ENCODE measurements at places on chromosomes 4 and X.

GRCh38 chrX:50813843-50814661 lies at the start of gene SHROOM4:
Gene SHROOM4, minus strand, starts transcription at chrX:50814194. Its CDS starts 176 bp downstream, at chrX:50814018.
- DNase-seq, result no peak

DNA sequence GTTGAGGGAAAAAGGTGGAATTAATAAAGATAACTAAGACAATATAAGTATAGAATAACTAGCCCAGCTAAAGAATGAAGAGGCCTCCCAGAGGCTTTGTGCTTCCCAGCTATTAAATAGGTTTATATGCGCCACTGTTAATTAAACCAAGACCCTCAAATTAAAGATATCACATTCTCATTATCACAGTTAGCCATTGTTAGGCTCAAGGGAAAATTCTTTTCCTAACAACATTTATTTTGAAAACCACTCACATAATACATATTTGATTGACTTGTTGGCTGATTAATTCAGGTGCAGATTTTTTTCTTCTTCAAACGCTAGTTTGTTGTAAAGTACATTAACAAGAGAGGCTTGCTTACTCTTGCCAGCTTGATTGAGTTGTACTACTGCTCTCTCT lies 216.8 kb upstream of the TRAM1L1 start:
- DNase-seq, result no peak

- no peak for DNase-seq
Observed at GRCh38 chrX:9515489-9515888, 50.6 kb downstream of the TBL1X start.

DNA sequence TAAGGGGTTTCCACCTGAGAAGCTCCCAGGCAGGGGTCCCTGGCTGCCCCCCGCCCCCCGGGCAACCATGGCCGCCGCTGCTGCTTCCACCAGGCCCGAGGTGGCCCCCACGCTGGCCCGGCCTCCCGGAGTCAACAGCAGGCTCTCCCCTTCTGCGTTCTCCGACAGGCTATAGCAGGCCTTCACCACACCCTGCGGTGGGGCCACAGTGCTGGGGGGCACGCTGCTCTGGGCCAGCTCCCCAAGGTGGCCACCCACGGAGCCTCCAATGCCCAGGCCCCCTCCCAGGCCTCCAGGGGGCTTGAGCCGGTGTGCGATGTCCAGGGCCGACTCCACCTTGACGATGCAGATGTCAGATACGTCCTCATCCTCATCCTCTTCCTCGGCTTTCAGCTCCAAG lies 72.5 kb downstream of the UBE2K start:
- DNase-seq, result no peak

GRCh38 chr4:19725130-19725529 lies 526.6 kb upstream of the SLIT2 start:
- no peak for DNase-seq

GRCh38 chrX:53159184-53159583 lies 65.2 kb downstream of the KANTR start:
- no peak for DNase-seq

DNA sequence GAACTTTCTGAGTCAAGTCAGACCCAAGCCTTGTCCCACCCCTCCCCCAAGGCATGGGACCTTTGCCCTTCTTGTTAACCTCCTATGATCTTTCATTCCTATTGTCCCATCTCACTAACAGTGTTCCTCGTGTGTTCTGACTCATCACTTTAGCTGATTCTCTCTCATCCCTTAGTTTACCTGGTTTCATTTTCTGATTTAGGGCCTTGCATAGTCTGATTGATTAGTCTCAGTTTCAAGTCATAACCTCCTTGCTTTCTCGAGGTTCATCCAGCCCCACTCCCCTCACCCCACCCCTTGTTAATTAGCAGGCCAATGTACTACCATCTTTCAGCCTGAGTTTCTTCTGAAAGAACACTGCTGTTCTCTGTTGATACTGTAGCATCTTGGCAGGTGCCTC lies 517.4 kb downstream of the RPA4 start:
- no peak for DNase-seq

GRCh38 chrX:21806691-21807090 lies 32.7 kb upstream of the MBTPS2 start:
- DNase-seq, result no peak

DNA sequence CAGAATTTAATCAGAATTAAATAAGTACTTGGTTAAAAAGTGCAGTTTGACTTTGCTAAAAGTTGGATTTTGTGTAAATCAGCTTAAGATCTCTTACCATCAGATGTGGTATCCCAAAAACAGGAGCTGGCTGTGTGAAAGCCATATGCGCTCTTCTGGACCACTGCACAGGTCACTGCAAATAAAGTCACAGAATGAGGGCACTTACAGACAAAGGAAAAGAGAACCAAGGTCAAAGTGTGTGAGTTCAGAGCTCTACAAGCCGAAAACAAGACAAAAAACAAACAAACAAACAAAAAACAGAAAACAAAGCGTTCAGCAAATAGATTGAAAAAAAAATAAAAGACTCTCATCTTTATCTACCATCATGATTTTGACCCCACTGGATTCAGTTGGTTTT lies 6.4 kb downstream of the DYNLT3 start:
- no peak for DNase-seq

- no peak for DNase-seq
Observed at GRCh38 chr4:138249132-138249531, 7.0 kb upstream of the SLC7A11 start.

GRCh38 chr4:70473679-70474078 lies 1.7 kb downstream of the MUC7 start:
- no peak for DNase-seq

DNA sequence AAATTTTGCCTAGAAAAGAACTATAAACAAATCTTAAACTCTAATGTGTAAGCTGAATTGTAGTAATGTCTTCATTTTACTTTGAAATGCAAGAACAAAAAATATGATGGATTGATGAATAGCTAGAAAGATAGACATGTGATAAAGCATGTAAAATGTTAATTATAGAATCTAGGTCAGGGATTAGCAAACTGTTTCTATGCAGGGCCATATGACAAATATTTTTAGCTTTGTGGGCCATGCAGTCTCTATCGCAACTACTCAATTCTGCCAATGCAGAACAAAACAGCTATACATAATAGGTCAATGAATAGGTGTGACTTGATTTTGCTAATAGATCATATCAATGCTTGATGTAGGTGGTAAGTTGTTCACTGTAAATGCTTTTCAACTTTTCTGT lies 75.3 kb downstream of the TBCK start:
- no peak for DNase-seq

- no peak for DNase-seq
Observed at GRCh38 chr4:181166742-181167399, 1076.3 kb upstream of the TENM3 start.

DNA sequence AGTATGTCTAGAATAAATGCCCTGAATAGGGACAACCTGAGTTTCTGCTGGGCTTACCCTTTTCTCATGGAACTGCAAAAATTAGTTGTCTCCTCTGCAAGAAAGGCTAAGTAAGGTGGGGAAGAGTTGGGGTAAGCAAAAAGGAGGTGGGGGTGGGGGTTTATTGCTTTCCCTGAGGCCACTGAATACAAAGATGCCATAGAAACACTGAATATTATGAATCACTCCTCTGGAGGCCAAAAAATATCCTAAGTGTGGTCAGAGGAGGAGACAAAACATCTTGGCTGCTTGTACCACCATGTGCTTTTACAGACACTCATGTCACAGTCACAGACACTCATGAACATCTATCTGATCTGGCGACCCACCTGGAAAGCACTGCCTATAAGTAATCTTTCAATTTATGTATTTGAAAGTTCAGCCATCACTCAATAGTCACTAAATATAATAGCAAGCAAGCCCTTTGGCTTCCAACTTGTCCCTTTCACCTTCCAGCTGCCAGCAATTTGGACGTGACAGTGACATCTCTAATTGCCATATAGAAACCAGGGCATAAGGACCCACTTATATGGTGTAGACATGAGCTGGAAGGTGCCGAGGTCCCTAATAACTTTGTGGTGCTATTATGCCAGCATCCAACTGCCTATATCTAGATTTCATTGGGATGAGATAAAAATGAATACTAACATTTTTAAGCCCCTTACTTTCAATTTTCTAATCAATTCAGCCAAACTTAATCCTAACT lies 122.7 kb upstream of the CBR4 start:
- no peak for DNase-seq

- DNase-seq, result no peak
Observed at GRCh38 chr4:16415751-16416150, 189.5 kb upstream of the TAPT1 start.

- no peak for DNase-seq
Observed at GRCh38 chr4:26261405-26261804, 59.4 kb upstream of the RBPJ start.

GRCh38 chr4:177005674-177006230 lies 213.0 kb upstream of the VEGFC start:
- no peak for DNase-seq

DNA sequence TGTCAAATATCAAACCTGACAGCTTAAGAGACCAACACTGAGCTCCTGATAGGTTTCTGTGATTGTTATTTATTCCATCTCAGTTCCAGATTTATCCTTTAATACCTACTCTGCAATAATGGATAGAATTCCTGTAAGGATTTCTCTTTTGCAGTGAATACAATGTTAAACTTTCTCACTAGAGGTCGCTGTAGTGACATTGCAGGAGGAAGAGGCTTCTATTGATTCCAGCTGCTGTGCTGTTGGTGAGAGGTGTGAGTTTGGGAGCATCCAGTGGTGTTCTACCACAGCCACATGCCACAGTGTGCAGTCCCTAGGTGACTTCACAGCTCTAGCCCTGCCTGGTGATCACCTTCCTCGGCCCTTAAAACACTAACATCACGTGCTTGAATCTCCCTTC lies 34.6 kb upstream of the DCAF8L2 start:
- DNase-seq, result no peak

GRCh38 chr4:28754376-28754775 lies 1893.7 kb downstream of the STIM2 start:
- no peak for DNase-seq

- DNase-seq, result no peak
Observed at GRCh38 chr4:145308598-145308997, 128.2 kb upstream of the OTUD4 start.

GRCh38 chrX:110338935-110339334 lies 19.7 kb upstream of the RTL9 start:
- DNase-seq, result no peak

DNA sequence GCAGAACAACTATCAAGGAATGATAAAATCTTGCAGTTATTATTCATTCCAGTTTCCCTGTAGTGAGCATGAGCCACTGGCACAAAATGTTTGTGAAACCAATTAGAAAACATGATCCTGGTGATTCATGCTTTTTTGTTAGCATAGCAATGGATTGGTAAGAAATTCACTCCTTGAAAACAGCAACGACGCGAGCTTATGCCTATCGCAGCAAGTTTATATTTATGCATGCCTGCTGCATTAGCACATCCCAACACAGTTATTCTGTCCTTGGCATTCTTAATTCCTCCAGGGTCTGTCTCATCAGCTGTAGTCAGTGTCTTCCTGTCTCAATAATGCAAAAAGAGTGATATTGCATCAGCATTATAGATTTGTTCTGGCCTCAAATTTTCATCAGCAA lies 975.9 kb downstream of the STIM2 start:
- DNase-seq, result no peak

- no peak for DNase-seq
Observed at GRCh38 chr4:151304755-151305154, 20.6 kb downstream of the SH3D19 start.

DNA sequence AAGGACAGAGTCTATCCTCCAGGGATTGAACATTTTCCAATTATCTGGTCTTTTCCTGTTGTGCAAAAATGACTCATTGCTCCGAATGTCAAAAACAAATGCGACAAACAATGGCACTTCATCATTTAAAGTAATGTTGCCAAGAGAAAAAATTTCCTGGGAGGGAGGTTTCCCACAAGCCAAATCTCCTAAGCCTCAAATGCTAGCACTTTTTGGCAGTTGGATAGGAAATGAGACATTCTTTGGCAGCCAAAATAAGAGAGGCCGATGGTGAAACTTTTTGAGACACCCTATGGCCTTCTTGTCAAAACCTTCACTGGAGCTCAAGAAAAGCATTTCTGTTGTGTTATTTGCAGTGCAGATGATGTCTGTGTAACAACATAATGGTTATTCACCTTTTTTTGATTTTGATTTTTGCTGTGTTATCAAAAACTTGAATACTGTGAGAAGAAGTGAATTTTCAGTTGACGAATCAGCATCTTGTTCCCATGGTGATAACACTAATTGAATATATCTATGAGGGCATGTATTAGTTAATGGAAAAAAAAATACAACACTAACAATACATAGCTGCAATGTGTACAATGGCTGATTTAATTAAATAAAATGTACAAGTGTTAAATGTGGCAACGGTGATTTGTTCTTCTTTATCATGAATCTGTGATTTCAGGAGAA lies 333.8 kb downstream of the ANK2 start:
- DNase-seq, result no peak

DNA sequence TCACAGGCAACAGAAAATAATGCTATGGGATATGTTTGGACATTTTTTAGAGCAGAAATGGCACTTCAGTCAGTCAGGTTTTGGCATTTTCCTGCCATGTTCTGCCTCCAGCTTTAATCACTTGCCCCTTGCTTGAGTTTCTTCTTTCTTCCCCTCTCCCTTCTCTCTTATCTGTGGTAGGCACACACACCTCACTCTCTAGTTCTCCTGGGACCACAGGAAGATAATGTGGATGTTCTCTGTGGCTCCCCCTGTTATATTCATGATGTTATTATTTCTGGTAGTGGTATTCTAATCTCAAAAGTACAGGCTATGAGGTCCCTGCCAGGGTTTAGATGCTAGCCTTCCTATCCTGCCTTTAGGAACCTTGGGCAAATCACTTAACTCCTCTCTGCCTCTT lies 5.2 kb downstream of the HADH start:
- DNase-seq, result no peak

All from NCI-H1092 (cell line).